Occipital lobe (tissue), 3 donors: ENCODE measurements at places on chromosomes 11 and 22. TPM values are rescaled to one million over a fixed set of nuclear protein-coding genes. Genes with fewer than 3 reads are reported as not detected.

DNA sequence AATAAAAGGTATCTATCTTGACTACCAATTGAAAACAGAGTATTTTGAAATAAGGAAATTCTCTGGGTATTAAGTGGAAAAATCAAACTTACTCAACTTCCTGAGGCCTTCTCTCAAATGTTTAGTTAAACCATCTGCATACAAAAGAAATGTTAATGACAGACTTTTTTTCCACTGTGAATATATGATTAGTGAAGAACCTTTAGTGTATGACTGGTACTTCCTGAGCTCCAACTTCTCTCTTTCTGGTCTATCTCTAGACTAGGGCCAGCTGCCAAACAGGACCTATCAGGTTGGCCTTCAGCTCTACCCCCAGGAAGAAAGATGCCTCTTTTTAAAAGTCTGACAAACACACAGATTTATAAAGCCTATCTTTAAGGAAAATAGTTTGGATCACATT is 68.8 kb upstream of the SCUBE2 start:
- DNase-seq = no peak

Gene LRRC55
- total RNA-seq = 25.7 TPM

- no peak for DNase-seq
Observed at GRCh38 chr22:31212783-31213629, 908 bp downstream of the LIMK2 start.

DNA sequence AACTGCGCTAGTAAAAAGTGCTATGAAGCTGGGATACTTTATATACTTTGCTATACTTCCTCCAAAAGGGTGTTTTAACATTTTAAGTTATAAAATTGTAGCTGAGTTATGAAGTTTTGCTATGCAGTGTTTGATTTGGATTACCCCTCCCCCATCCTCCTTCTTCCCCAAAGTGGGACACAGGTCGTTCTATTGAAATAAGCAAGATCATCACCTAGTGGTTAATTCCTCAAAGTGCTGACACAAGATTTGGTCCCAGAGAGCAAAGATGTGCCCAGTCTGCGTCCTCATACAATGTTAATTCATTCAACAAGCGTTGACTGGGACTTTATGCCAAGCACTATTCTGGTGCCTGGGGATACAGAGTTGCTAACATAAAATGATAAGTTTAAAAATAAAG is 78.5 kb downstream of the SPON1 start:
- DNase-seq = no peak

GRCh38 chr11:28903716-28904115 is 795.5 kb downstream of the METTL15 start:
- no peak for DNase-seq

- no peak for DNase-seq
Observed at GRCh38 chr11:41784513-41785335, 325.3 kb upstream of the LRRC4C start.

- no peak for DNase-seq
Observed at GRCh38 chr11:112727341-112727841, 233.8 kb upstream of the NCAM1 start.

GRCh38 chr11:1994121-1994520 is 3.5 kb downstream of the H19 start:
- no peak for DNase-seq

Gene CRYBA4
- total RNA-seq = not detected

Gene TSPO
- total RNA-seq = 51.5 TPM

GRCh38 chr11:66600219-66600618 is 7.2 kb downstream of the CCS start:
- no peak for DNase-seq

Gene NXPE2
- total RNA-seq = 0.78 TPM

DNA sequence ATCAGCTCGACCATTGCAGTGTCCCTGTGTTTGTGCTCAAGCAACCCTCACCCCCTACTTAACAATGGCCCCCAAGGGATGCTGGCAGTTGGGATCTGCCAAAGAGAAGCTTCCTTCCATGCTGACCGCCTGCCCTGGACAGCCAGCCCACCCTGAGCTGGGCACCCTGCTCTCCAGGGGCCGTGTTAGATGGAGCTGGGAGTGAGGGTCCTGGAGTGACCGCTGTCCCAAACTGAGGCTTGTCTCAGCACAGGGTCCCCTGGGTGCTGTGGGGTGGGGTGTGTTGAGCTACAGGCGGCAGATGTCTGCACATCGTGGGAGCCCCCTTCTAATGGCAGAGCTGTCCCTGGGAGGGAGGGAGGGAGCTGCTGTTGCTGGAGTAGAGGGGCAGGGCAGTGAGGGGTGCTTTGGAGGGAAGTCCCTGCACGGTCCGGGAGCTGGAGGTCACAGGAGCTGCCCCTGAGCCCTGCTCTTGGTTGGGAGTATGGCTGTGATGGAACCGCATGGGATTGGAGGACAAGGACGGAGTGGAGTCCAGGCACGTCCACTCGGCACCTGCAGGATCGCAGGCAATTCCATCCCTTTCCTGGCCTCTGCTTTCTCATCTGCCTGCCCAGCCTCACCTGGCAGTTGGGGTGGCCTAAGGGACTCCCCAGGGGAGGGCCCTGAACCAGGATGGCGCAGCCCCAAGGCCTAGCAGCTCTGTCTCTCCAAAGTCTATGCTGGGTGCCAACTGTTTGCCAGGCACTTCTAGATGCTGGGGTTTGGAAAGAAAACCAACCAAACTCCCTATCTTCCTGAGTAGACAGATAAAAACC is 126.3 kb downstream of the ARHGAP8 start:
- no peak for DNase-seq

Gene RFPL2
- 0.31 TPM for total RNA-seq

DNA sequence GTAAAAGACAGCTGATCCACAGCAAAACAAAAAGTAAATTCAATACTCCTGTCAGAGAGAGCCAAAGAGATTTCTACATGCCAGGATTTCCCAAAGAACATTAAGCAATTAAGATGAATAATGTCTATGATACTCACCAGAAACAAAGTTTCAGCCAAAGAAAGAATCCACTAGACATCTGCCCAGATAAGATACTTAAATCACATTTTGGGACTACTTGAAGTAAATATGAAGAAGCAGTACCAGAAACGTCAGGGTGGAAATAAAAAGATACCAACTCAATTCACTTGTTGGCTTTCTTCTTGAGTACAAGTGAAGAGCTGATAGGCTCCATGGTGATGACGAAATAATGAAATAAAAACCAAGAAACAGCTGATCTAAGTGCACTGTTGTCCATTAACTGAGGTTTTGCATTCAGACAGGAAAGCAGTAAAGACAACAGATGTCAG is 31.6 kb upstream of the ARHGAP32 start:
- DNase-seq = no peak

Gene KCTD14
- 0.78 TPM for total RNA-seq

Gene TCN1
- total RNA-seq = 1.2 TPM

Gene MAML2
- 4.8 TPM for total RNA-seq

DNA sequence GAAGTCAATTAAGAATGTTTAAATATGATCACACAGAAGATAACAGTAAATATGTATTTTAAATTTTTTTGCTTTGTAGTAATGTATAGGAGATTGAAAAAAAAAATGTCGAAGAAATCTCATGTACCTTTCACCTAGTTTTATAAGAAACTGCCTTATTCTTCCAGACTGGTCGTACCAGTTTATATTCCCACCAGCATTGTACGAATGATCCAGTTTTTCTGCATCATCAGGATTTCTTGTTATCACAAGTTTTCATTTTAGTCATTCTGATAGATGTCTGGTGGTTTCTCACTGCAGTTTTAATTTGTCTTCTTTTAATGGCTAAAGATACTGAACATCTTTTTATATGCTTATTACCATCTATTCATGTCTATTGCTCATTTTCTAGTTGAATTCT is 101.8 kb upstream of the CTSC start:
- no peak for DNase-seq

DNA sequence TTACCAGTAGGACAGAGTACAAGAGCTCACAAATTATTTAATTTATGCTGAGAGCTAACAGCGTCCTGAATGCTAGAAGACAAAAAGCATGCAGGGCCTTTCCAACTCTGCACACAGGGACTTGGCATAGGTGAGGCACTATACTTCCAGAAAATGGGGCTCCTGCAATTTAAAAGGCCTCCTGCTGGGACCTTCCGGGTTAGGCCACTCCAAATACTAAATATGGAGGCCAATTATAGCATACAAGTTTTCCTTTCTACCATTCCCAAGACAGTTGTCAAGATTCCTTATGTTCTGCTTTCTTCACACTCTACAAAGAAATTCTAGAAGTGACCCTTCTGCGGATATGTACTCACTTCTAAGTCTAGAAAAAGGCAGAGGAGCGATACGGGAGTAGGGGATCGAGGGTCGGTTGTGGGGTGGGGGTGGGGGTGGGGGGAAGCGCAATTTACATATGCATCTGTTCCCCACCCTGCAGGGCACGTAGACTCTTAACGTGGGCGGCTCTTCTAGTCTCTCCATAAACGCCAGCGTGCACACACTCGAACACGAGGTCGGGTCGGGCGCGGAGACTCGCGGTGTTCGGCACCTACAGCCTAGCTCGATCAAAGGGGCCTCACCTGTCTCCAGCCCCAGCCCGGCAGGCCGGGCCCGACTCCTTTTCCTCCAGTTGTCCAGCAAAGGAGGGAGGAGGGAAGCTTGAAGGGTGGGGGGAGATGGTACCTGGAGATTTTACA is 728 bp downstream of the DCUN1D5 start:
- peak; percentile 20 for DNase-seq

- no peak for DNase-seq
Observed at GRCh38 chr11:134639586-134640330, 227.7 kb upstream of the B3GAT1 start.

Gene RIMBP3B
- 0.62 TPM for total RNA-seq

DNA sequence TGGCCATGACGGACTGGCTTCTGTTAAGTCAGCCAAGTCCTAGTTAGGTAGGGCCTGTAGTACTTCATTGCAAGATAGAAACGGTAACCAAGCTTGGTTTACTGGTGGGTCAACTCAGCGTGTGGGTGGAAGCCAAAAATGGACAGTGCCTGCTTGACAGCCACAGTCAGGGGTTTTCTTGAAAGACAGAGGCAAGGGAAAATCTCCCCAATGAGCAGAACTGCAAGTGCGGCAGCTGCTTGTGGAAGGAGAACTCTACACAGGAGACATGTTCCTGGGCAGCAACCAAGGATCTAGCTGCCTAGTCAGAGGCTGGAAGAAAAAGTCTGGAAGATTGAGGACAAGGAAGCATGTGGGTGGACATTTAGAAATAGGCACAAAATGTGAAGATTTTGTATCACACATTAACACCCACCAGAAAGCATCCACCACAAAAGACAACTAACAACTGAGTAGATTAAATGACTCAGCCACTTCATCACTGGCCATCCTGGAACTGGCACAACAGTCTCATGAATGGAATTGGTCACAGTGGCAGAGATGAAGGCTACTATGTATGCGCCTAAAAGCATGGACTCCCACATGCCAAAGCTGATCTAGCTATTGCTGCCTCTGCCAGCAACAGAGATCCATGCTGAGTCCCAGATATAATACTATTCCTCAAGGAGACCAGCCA is 40.9 kb upstream of the SCUBE2 start:
- peak; percentile 70 for DNase-seq

Gene SLC25A18
- 6.4 TPM for total RNA-seq

Gene KIAA0930
- total RNA-seq = 61.0 TPM

Gene HPX
- total RNA-seq = 2.3 TPM

GRCh38 chr22:46183733-46184132 is 33.4 kb downstream of the PPARA start:
- DNase-seq = no peak

DNA sequence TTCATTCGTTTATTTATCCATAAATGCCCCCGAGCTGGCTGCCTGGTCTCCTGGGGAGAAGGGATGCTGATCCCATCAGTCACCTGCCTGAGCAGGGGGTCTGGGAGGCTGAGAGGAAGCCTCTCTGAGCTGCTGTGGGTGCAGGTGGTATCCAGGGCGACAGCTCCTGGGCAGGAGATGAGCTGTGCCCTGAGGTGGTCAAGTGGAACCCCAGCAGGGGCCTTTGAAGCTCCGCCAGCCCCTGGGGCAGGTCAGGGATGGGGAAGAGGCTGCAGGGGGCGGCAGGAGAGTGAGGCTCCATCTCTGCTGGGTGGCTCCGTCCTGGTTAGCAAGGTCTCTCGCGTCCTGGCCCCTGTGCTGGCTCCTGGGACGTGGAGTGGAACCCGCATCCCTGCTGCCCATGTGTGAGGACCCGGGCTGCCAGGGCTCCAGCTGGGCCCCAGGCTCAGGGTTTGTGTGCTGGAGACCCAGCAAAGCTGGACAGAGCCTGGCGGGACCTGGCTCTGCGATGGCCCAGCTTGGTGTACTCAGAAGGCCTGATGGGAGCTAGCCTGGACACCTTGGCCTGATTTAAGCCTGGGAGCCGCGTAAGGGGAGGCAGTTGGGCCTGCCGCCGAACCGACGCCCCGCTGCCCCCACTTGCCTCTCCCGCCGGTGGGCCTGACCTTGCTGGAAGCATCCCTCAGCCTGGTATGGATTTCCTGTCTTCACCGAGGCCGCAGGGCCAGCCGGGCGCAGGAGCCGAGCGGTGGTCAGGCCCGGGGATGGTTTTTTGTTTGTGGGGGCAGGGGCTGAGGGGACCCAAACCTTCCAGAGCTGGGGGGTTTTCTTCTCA is 44.5 kb downstream of the RTN4R start:
- no peak for DNase-seq

- no peak for DNase-seq
Observed at GRCh38 chr11:121711236-121711635, 258.5 kb upstream of the SORL1-AS1 start.

GRCh38 chr22:49373289-49373666 is 454.4 kb downstream of the BRD1 start:
- DNase-seq = no peak

DNA sequence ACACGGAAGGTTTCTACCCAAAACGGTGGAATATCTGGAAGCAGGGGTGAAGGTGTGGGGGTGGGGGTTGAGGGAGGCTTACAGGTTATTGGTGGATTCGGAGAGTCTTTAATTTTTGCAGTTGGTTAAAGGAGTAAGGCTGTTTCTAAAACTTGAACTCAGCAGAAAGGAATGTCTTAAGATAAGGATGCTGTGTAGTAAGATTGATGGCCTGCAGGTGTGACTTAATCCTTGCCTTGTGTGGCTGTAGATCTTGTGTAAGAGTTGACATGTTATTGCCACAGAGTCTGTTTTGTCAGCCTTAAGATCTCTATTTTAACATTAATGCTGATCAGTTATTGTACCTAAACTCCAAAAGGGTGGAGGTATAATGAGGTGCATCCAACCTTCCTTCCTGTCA is 16.4 kb upstream of the OR6M1 start:
- no peak for DNase-seq

- DNase-seq = no peak
Observed at GRCh38 chr11:94858012-94858705, 90.0 kb downstream of the AMOTL1 start.

GRCh38 chr11:114077482-114078305 is 18.2 kb downstream of the ZBTB16 start:
- DNase-seq = no peak

- DNase-seq = no peak
Observed at GRCh38 chr11:15714641-15715399, 600.1 kb downstream of the INSC start.

Gene PANX3
- not detected for total RNA-seq

Gene TRIM51
- total RNA-seq = not detected

Gene CD248
- total RNA-seq = 1.1 TPM

GRCh38 chr11:106914409-106914808 is 103.9 kb downstream of the GUCY1A2 start:
- DNase-seq = no peak

Gene C22orf42
- total RNA-seq = not detected

Gene BBOX1
- total RNA-seq = 4.1 TPM
